Bone marrow (tissue), 2 donors: ENCODE measurements at places on chromosomes 16 and 17.

DNA sequence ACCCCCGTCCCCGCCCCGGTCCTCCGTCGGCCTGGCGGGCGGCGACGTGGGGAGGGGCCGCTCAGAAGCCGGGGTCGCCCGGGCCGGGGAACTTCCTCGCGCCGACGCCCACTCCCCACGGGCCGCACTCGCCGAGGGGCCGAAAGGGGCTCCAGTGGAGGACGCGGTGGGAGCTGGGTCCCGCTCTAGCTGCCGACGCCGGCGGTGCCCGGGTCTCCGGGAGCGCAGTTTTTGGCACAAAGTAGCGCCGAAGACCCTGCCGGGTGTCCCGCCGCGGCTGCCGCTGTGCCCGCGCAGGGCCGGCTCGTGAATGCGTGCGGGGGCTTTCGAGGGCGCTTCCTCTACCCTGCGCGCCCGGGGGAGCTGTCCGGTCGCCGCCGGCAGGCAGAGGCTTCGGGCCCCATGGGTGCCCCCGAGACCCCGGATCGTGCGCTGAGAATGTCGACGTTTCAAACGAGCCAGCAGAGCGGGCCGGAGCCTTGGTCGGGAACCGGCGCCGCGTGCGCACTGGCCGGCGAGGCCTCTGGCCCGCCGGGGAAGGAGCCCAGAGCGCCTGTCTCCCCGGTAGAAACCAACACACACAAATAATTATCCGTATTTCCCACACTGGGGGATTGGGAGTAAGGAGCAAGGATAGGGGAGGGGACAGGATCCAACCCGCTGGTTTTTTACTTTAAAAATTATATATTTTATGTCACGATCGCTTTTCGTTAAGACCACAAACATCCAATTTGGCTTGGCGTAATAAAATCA is 46.6 kb upstream of the SLC38A10 start:
- DNase-seq, result no peak

DNA sequence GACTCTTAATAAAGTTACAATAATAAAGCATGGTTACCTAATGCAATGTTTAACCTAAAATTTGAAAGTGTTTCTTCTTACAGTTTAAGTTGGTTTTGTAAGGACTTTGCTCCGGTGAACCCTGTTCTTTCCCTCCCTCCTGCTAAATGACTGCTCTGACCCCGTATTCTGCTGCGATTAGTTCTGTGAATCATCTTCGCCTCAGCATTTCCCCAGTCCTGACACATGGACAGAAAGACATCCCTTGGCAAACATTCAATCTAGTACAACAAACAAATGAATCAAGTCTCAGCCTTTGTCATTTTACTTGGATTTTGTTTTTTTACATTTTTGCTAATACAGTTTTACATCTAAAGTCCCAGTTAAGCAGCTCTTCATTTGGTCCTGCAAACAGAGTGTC is 15.4 kb downstream of the KCNJ2 start:
- no peak for DNase-seq

GRCh38 chr17:17341452-17341851 is 38.3 kb downstream of the NT5M start:
- DNase-seq, result no peak

DNA sequence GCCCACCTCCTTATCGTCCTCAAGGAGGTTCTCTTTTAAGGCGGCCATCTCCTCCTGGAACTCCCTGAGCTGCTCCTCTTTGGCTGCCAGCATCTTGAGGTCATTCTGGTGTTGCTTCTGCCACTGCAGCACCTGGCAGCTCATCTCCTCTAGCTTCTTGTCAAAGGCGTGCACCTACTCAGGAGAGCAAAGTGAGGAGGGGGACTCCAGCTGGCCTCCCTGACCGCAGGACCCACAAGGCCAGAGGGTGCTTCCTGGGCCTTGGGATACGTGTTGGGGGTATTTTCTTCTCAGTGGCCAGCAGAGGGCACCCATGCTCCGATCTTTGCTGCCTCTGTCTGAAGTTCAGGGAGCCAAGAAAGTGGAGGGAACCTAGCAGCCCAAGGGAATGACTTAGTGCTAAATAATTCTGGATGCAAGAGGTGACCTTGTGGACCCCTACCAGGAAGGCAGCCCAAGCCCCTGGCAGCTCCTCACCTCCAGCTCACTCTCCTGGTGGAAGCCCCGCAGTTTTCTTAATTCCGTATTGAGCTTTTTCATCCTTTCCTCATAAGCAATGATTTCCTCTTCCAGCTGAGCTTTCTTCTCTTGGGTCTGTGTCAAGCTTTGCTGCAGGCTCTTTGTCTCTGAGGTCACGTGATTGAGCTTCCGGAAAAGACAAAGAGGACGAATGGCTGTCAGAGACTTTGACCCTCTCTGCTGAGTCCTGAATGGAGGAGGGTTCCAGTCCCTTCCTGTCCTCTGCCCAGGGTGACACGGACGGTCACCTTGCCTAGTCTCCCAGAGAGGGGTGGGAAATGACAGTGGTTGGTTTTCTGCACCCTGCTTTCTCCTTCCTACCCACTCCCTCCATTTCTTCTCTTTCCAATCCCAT is 31.4 kb downstream of the DHX38 start:
- DNase-seq, result peak; percentile 60

GRCh38 chr17:72125742-72126141 is 4.9 kb downstream of the SOX9 start:
- DNase-seq, result no peak

DNA sequence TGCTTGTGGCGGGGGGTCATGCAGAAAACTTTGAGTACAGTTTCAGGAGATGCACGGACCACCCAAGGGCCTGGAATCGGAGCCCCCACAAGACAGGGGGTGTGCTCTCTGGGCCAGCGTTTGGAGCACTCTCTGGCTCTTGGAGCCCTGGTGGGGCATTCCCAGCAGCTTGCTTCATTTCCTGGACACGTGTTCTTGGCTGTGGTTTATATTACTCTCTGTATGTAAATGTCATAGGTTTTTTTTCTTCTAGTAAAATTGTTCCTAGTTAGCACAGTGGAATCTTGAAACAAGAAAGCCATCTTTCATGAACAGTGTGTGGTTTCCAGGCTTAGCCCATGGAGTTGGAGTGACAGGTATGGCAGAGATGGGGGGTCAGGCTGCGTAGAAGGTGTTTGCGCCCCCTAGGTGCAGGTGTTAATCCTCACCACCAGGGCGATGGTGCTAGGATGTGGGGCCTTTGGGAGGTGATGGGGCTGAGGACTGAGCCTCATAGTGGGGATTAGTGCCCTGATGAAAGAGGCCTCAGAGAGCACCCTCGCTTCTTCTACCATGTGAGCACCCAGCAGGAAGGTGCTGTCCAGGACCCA is 79.8 kb downstream of the JPH3 start:
- no peak for DNase-seq

- DNase-seq, result no peak
Measured at GRCh38 chr17:34301986-34302385, 16.4 kb downstream of the CCL11 start.

- no peak for DNase-seq
Measured at GRCh38 chr17:30219315-30219714, 16.2 kb downstream of the SLC6A4 start.
